Endothelial cell (in vitro differentiated cells): ENCODE measurements at places on chromosomes 13 and 19. TPM values are rescaled to one million over a fixed set of nuclear protein-coding genes. Genes with fewer than 3 reads are reported as not detected.

The RFXAP gene
- 6.3 TPM for total RNA-seq

The DNAJC15 gene
- total RNA-seq, result 13.9 TPM

The CNFN gene
- 4.1 TPM for total RNA-seq

The FGF22 gene
- not detected for total RNA-seq

The ZNF66 gene
- total RNA-seq, result 17.6 TPM

- DNase-seq, result no peak
- H3K36me3 ChIP-seq, result peaks cover 9% of the 10 kb centered on the region
- no peak overlapping the region for H3K4me3 ChIP-seq
- H3K27ac ChIP-seq, result no peak overlapping the region
- H3K4me1 ChIP-seq, result no peaks in the 10 kb centered on the region
- peaks cover 5% of the 10 kb centered on the region for H3K27me3 ChIP-seq
Observed at GRCh38 chr19:44645407-44646048, 1.8 kb downstream of the PVR start.

DNA sequence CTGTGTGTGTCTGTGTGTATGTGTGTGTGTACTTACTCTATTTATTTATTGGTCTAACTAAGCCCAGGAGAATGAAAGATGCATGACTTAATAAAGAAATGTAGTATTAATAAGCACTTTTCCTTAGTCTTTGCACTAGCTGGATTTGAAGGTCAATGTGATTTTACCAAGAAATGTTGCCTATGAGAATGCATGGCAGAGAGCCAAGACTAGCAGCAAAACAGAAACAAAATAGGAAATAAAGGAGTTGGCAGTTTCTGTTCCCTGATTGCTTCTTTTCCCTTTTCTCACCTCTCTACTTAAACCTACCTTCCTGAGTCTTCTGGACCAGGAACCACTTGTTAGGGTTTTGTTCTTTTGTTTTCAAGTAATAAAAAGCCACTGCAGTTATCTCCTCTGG is 286.1 kb downstream of the KCTD12 start:
- peaks cover 9% of the 10 kb centered on the region for H3K4me1 ChIP-seq
- H3K27ac ChIP-seq, result no peak overlapping the region
- no peaks in the 10 kb centered on the region for H3K36me3 ChIP-seq

DNA sequence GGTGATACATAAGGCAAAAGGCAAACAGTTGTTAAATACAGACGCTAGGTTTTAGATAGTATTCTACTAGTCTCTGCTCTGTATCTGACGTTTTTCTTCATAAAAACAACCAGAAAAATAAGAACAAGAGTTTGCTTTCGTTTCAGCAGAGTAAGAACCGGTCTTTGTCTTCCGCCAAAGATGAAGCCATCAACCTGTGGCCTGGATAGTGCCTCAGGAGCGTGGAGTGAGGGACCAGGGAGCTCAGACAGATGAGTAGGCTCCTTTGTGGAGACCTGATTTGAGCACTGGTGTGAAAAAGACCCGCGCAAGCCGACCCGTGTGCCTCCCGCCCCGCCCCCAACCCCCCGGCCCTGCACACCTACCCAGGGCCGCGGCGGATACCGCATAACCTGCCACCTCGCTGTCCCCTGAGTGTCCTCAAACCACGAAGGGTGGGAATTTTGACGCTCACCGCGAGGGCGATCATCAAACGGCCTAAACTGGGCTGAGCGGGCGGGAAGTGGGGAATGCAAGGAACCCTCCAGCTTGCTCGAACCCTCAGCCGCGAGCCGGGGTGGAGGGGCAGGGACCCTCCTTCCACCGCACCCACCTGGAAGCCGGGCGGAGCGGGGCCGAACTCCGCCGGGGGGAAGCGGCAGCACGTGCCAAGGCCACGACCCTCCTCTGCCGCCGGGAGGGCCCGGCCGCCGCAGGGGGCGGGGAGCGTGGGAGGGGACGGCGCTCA is 866 bp upstream of the LMO7 start:
- peaks cover 9% of the 10 kb centered on the region for H3K4me1 ChIP-seq
- DNase-seq, result peak; percentile 28
- H3K27ac ChIP-seq, result no peak overlapping the region
- peaks cover 10% of the 10 kb centered on the region for H3K27me3 ChIP-seq
- no peaks in the 10 kb centered on the region for H3K36me3 ChIP-seq

DNA sequence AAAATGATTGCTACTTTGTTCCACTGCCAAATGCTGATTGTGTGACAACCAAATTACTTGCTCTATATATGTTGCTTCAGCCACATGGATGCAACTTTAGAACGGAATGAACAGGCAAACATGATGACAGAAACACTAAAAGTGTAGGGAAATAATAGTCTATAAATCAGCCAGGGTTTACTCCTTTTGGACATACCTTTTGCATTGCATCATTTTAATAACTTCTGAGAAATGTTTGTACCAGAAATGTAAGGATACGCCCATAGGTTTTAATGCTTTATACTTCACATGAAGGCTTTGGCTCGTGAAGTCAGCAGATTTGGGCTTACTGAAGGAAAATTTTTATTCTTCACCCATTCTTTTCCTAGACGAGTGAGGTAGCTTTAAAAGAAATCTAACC is 141.0 kb downstream of the POSTN start:
- peaks cover 2% of the 10 kb centered on the region for H3K27me3 ChIP-seq
- no peak for DNase-seq
- H3K4me3 ChIP-seq, result no peak overlapping the region
- no peak overlapping the region for H3K27ac ChIP-seq

DNA sequence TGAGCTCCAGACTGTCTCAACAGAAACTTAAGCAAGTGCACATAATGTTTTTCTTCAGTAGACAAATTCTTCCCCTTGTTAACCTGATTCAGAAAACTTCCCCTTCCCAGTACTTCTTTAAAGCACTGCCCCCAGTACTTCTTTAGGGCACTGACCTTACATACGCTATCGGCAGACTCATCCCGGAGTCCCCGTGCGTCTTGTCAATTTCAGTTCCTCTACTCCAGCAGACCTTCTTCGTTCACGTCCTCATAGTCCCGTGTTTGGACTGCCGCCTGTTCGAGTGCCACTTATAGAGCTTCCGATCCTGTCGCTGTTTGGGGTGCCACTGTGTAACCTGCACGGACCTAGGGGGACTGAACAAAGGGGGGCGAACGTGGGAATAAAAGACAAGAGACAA is 29.0 kb downstream of the ZNF627 start:
- no peak for DNase-seq
- peaks cover 7% of the 10 kb centered on the region for H3K36me3 ChIP-seq
- H3K27me3 ChIP-seq, result peaks cover 3% of the 10 kb centered on the region
- H3K4me1 ChIP-seq, result peaks cover 6% of the 10 kb centered on the region
- no peak overlapping the region for H3K4me3 ChIP-seq

- H3K4me1 ChIP-seq, result peaks cover 7% of the 10 kb centered on the region
- H3K27me3 ChIP-seq, result no peaks in the 10 kb centered on the region
- H3K36me3 ChIP-seq, result no peaks in the 10 kb centered on the region
- no peak overlapping the region for H3K4me3 ChIP-seq
- DNase-seq, result peak; percentile 25
Observed at GRCh38 chr13:75372517-75372916, 109.5 kb downstream of the TBC1D4 start.

GRCh38 chr19:45947926-45948325 is 25.7 kb downstream of the NOVA2 start:
- peaks cover 50% of the 10 kb centered on the region for H3K36me3 ChIP-seq
- no peak overlapping the region for H3K27ac ChIP-seq
- peaks cover 1% of the 10 kb centered on the region for H3K27me3 ChIP-seq
- no peak for DNase-seq
- H3K4me3 ChIP-seq, result no peak overlapping the region

DNA sequence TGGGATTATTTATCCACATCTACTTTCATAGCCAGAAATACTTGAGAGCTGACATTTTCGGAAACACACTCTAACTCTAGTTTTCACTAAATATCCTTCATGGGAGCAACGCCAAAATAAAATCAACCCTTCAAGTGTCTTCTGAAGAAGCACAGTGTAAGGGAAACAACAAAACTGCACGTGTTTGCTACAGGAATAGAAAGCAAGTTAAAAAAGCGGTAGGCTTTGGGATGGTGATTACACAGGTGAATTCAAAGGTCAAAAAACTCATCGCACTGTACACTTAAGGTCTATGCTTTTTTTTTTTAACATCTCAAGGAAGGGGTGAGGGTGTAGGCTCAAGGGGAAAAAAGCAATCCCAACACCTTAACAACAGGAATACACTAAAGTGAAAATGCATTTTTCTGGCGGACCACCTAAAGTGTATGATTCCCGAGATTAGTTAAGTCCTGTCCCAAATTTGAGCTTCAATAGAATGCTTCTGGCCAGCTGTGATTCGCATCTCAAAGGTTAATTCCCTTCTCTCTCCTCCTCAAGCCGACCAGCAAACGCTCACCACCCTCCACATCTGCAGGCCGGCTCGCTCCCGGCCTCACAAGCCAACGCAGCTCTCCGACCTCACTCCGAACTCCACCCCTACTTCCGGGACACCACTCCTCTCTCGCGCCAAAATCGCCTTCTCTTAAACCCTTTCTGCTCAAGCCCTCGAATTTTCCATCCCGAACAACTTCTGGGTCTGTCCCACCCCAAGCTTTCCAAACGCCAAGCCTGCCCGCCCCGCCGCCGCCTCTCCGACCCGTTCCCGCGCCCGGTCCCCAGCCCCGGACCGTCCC is 1.1 kb downstream of the ARGLU1 start:
- H3K27ac ChIP-seq, result peak overlapping the region; percentile 92
- H3K4me1 ChIP-seq, result peaks cover 56% of the 10 kb centered on the region
- DNase-seq, result peak; percentile 34
- peak overlapping the region; percentile 100 for H3K4me3 ChIP-seq
- H3K36me3 ChIP-seq, result peaks cover 13% of the 10 kb centered on the region
